ENCODE measurements at places on chromosomes 1 and 21. TPM values are rescaled to one million over a fixed set of nuclear protein-coding genes. Genes with fewer than 3 reads are reported as not detected.

The HMCN1 gene
- total RNA-seq: 0.85 TPM

The CCDC181 gene
- total RNA-seq: 0.47 TPM

GRCh38 chr1:91883470-91883869, 2.5 kb downstream of the TGFBR3 start:
- H3K27me3 ChIP-seq: peaks cover 45% of the 10 kb centered on the region
- DNase-seq: no peak
- no peak overlapping the region for H3K4me3 ChIP-seq
- H3K36me3 ChIP-seq: no peaks in the 10 kb centered on the region
- peaks cover 12% of the 10 kb centered on the region for H3K4me1 ChIP-seq
- no peak overlapping the region for H3K27ac ChIP-seq

- H3K4me1 ChIP-seq: peaks cover 9% of the 10 kb centered on the region
- H3K27me3 ChIP-seq: no peaks in the 10 kb centered on the region
- H3K27ac ChIP-seq: no peak overlapping the region
- DNase-seq: no peak
These were observed 209.2 kb downstream of the SDCCAG8 start for GRCh38 chr1:243465081-243465480.

DNA sequence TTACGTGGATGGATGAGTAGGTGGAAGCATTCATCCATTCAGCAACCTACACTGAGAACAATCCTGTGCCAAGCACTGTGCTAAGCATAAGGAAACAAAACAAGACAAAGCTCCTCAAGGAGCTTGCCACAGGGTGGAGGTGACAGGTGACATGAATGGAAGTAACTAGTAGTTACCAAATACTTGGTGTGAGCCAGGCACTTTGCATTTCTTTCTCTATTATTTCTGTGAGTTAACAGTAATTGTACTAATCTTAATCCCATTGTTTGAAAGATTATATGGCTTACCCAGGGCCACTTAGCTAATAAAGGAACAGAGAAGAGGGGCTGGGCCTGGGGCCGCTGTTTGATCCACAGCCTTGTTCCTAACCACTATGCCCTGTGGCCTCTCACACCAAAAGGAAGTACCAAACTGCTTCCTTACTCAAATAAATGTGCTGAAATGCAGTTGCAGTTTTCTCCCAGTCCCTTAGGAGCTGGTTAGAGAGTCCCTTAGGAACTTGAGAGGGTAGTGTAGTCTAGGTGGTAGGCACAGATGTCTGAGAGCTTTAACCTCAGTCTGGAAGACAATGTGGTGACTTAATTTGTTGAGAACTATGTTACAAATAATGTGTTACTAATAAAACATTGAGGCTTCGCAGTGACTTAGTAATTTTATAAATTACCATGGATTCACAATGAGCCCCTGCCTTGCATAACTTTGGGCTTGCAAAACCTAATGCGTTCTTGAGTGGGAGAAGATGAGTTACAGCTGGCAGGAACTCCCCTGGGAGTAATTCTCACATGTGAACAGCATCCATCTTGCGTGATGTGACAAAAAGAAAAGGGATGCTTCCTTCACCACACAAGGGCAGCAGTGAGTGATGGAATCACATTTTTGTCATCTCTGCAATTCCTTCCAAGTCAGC, 69.8 kb downstream of the MPZL1 start:
- no peaks in the 10 kb centered on the region for H3K27me3 ChIP-seq
- H3K4me3 ChIP-seq: no peak overlapping the region
- no peak for DNase-seq
- peaks cover 8% of the 10 kb centered on the region for H3K36me3 ChIP-seq
- no peak overlapping the region for H3K27ac ChIP-seq
- H3K4me1 ChIP-seq: no peaks in the 10 kb centered on the region

The KCNJ9 gene
- 0.05 TPM for total RNA-seq

GRCh38 chr1:27001570-27002360, 8.3 kb downstream of the TRNP1 start:
- H3K4me1 ChIP-seq: peaks cover 38% of the 10 kb centered on the region
- no peak for DNase-seq
- peaks cover 4% of the 10 kb centered on the region for H3K27me3 ChIP-seq
- no peaks in the 10 kb centered on the region for H3K36me3 ChIP-seq

DNA sequence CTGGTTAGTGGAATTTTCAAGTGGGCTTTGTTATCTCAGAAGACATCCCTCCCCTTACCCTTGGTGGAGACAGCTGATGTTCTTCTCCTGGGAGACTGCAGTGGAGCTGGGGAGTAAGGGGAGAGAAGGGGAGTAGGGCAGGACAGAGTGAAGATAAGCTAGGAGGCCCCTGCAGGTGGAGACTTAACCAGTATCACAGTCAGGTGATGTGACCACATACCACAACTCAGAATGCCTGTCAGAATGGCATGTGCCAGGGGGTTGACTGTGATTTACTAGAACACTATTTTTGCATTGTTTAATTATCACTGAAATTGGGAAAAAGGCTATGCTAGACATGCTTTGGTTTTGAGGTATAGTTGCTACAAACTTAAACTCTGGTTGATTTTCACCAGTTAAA, 124.6 kb downstream of the NRDC start:
- DNase-seq: no peak
- H3K4me1 ChIP-seq: peaks cover 3% of the 10 kb centered on the region
- no peak overlapping the region for H3K4me3 ChIP-seq

DNA sequence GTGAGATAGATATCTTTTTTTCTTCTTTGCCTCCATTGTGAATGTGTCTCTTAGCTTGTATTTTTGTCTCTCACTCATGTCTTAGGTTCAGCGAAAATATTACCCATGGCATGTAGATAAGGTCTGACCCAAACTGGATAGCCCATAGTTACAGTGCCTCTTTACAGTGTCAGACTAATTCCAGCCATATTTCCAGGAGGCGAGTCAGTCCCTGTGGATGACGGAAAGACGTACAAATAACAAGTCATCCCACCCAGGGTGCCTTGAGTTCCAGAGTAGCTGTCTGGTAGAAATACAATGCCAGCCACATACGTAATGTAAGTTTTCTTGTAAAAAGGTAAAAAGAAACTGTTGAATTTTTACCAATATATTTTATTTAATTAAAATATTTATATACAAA, 157.3 kb downstream of the ZNF281 start:
- no peak overlapping the region for H3K4me3 ChIP-seq
- no peaks in the 10 kb centered on the region for H3K4me1 ChIP-seq
- H3K27me3 ChIP-seq: peaks cover 3% of the 10 kb centered on the region
- H3K36me3 ChIP-seq: no peaks in the 10 kb centered on the region
- DNase-seq: no peak
- H3K27ac ChIP-seq: no peak overlapping the region

GRCh38 chr1:94992161-94992560, 65.3 kb upstream of the CNN3 start:
- no peak overlapping the region for H3K27ac ChIP-seq
- no peak overlapping the region for H3K4me3 ChIP-seq
- H3K4me1 ChIP-seq: no peaks in the 10 kb centered on the region
- no peak for DNase-seq
- H3K27me3 ChIP-seq: no peaks in the 10 kb centered on the region
- no peaks in the 10 kb centered on the region for H3K36me3 ChIP-seq

- no peaks in the 10 kb centered on the region for H3K36me3 ChIP-seq
- H3K27me3 ChIP-seq: no peaks in the 10 kb centered on the region
- DNase-seq: no peak
- H3K27ac ChIP-seq: no peak overlapping the region
- peaks cover 21% of the 10 kb centered on the region for H3K4me1 ChIP-seq
These were observed 61.9 kb downstream of the DNTTIP2 start for GRCh38 chr1:93816970-93817678.

GRCh38 chr1:189659731-189660130, 817.9 kb downstream of the BRINP3 start:
- DNase-seq: no peak
- H3K4me1 ChIP-seq: no peaks in the 10 kb centered on the region
- no peaks in the 10 kb centered on the region for H3K27me3 ChIP-seq

DNA sequence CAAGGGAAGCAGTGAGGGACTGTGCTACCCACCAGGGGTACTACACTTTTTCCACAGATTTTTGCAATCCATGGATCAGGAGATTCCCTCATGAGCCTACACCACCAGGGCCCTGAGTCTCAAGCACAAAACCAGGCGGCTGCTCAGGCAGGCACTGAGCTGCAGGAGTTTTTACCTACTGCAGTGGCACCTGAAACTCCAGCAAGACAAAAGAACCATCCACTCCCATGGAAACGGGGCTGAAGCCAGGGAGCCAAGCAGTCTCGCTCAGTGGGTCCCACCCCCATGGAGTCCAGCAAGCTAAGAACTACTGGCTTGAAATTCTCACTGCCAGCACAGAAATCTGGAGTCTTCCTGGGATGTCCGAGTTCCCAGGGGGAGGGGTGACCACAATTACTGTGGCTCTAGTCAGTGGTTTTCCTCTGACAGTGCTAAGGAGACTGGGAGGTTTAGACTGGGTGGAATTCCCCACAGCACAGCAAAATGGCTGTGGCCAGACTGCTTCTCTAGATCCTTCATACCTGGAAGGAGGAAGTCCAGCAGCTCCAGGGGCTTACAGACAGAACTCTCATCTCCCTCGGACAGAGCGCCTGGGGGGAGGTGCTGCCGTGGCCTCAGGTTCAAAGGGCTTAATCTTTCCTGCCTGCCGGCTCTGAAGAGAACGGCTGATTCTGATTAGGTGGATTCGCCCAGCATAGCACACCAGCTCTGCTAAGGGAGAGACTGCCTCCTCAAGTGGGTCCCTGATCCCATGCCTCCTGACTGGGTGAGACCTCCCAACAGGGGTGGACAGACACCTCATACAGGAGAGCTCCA, 437.8 kb downstream of the LTN1 start:
- no peaks in the 10 kb centered on the region for H3K4me1 ChIP-seq
- no peak overlapping the region for H3K27ac ChIP-seq
- H3K4me3 ChIP-seq: no peak overlapping the region
- no peaks in the 10 kb centered on the region for H3K27me3 ChIP-seq
- H3K36me3 ChIP-seq: no peaks in the 10 kb centered on the region

- H3K4me1 ChIP-seq: peaks cover 7% of the 10 kb centered on the region
- no peak overlapping the region for H3K4me3 ChIP-seq
- peaks cover 42% of the 10 kb centered on the region for H3K27me3 ChIP-seq
- DNase-seq: no peak
These were observed 132.9 kb upstream of the ERRFI1 start for GRCh38 chr1:8158995-8159394.

The LCE6A gene
- not detected for total RNA-seq
